Motor neuron (in vitro differentiated cells): ENCODE measurements at places on chromosomes 5 and 9.
A peak's percentile ranks its signal among the peaks of the same experiment; 100 is the strongest.

GRCh38 chr9:127626752-127627493, 14.8 kb downstream of the STXBP1 start:
- no peak for ATAC-seq

GRCh38 chr5:83925321-83925954, 204.8 kb upstream of the HAPLN1 start:
- ATAC-seq, result peak; percentile 66

- no peak for ATAC-seq
These were observed 68.1 kb downstream of the NIPBL start for GRCh38 chr5:36944607-36945225.

DNA sequence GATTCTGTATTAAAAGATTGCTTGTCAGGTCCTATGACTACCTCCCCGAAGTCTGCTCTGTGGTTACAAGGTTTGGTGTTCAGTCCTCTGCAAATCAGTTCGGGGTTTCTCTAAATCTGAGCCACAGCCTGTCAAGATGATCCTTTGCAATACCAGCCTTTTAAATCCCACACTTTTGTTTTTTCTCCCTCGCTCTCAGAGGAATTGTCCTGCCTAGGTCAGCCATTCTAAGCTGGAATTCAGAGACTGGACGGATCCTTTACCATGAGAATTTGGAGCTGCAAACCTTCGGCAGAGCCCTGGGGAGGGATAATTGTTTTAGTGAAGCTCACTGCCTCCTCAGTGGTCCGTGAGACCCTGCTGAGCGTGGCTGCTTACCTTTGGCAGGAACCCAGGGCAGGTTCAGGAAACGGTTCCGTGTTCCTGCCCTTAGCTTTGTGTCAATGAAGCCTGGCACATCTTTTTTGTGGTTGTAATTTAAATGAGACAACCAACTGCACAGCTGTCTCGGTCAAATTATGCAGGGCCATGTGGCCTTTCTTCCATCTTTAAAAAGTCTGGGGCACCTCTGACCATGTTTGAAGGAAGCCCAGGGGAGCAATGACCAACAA, 47.2 kb downstream of the EBF1 start:
- no peak for ATAC-seq

DNA sequence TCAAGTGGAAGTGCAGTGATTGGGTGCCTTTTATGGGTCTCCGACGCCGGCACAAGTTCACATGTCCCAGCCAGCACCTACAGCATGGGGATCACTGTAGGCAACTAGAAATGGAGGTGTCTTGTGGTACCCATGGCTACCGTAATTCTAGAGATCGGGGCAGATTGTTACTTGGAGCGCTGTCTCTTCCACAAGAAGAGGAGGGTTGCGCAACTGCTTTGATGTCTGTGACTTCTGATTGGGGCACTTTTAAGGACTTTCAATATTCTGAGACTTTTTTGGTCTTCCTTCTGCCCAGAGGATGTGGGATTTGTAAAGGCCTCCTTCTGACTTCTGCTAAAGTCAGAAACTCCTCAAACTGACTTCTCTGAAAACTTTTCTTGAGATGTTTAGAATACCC, 41.9 kb downstream of the GLRX start:
- no peak for ATAC-seq

- ATAC-seq, result peak; percentile 8
These were observed 56.7 kb downstream of the HSPA4 start for GRCh38 chr5:133108481-133108921.

DNA sequence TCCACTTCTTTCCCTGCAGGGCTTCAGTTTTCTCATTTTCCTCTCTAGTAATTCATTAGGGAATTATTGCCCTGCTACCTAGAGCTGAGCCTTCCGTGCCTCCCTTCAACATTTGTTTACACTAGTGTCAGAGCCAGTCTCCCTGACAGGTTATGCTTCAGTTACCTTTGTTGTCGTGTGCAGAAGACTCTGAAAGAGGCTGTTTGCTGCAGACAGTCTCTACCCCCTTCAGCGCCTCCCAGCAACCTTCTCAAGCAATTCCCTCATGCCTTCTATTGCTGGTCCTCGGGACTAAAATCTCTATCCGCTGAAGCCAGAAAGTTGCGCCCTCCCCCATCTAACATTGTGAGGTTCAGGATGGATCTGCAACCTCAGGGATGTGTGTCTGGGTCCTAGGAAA, 12.8 kb downstream of the RALGPS1 start:
- no peak for ATAC-seq

DNA sequence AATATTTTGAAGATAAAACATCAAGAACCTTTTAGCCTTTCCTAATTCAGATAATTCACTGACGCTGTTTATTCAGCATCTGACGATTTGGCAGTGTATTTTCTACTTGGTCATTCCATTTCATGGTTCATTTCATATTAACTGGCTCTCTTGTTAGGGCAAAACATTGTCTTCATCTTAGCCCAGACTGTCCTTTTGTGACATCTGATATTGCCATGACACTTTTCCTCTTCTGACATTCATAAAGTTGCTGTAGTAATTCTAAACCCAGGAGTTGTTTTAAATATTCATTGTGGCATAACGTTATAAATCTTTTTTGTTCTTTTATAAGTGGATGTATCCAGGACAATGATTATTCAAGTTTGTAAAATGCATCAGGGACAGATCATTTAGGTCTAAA, 1.8 kb downstream of the SCAMP1 start:
- no peak for ATAC-seq
